ENCODE measurements at places on chromosomes 4 and X.

DNA sequence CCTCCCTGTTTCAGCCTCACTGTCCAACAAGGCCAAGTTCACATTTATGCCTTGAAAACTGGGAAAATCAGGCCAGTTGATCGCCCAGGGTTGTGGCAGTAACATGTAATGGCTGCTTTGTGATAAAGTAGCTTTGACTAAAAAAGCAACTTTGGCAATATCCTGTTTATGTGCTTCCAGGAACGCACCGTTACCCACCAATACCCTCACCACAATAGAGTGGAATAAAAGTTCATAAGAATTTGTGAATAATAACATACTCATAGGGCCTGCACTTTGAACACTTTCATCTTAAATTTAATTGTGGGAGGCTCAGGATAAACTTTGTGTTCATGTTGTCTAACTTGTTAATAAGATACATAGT lies 80.7 kb upstream of the MAML3 start:
- DNase-seq, result no peak

DNA sequence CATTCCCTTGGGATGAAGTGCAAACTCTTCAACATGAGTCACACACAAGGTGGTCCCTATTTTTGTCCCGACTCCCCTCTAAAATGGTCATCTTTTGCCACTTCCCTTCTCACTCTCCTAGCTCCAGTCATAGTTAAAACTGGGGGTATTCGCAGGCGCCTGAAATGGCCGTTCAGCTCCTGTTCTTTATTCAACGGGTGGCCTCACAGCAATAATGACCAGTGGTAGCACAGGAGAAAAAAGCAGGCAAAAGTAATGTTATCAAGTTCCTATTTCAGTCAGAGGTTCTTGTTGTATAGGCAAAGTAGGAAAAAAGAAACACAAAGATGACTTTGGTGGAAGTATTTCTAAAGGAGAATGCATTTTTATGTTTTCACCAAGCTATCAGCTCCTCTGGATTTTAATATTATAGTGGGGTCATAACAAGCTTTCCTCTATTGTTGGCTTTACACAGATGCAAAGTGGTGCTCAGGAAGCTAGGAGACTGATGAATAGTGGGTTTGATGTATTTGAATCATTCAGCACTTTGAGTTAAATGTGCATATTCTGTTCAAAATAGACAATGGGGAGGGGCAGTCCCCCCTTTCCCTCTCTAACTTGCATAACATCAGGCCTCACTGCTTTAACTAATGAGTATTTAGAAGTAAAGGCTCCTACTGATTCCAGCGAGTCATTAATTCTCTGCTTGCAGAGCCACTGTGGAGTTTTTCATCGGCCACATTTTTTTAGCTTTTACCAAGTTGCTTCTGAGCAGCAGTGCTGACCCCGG lies 171.2 kb upstream of the NDP start:
- DNase-seq, result no peak

DNA sequence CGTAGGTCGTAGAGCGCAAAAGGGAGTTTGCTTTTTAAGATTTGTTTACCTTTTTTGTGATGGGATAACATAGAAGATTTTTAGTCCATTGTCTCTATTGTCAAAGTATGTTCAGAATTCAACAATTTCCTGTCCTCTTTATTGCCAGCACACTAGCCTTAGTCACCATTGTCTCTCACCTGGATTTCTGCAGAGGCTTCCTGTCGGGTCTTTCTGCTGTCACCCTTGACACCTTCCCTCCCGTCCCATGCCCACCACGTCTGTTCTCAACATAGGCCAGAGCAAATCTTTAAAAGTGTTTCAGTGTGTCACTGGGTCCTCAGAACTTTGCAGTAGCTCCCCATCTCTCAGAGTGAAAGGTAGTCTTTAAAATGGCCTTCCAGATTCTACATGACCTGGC lies 323.9 kb downstream of the TENM3 start:
- no peak for DNase-seq

DNA sequence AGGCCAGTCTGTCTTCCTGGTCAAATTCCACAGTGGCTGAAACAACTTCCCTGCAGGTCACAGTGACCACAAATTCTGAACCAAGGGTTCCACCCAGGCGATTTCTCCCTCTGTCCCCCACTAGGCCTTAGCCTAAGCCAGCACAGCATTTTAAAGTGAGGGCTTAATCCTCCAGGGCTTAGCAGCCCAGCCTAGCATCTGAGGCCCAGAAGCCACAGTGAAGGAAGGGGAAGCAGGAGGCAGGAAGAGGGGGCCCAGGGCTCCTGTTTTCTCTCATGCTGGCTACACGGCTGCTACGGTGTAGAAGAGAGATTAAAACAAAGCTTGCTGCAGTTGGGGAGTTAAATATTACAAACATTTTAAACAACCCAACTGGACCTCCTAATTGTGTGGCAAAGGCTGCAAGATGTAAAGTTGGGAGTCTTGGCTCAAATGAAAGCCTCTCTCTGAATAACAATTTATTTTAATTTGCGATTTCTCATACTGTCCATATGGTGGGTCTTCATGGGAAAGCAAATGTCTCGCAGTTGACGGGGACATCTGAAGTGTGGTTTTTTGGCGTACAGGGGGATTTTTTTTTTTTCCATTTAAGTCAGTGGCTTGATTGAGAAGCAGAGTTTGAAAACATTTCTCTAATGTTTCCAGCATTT lies 170.8 kb upstream of the RAI2 start:
- no peak for DNase-seq

- DNase-seq, result no peak
Observed at GRCh38 chrX:154374313-154375155, at the start of gene FLNA. Gene FLNA (minus strand): TSS chrX:154374634. CDS start chrX:154371245, 3,389 bp downstream.

DNA sequence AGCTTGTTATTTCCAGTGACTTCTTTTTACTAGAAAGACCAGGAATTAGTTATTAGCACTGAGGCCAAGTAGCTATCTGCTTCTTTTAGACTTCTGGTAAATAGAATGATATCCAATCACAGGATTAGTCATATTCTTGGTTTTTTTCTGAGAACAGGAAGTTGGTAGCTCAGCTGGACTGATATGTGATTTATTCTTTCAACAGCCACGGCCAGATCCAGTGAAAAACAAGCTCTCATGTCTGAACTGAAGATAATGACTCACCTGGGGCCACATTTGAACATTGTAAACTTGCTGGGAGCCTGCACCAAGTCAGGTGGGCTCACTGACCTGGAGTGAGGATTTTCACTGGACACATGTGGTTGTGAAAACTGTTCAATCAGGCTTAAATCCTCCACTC lies 48.6 kb downstream of the PDGFRA start:
- no peak for DNase-seq

- DNase-seq, result no peak
Observed at GRCh38 chrX:50978920-50979682, 68.6 kb downstream of the BMP15 start.

GRCh38 chrX:49958727-49959485 lies 36.5 kb downstream of the CLCN5 start:
- no peak for DNase-seq

- no peak for DNase-seq
Observed at GRCh38 chr4:171583790-171584189, 229.4 kb upstream of the GALNTL6 start.

GRCh38 chr4:72430050-72430449 lies 139.0 kb downstream of the ADAMTS3 start:
- no peak for DNase-seq

DNA sequence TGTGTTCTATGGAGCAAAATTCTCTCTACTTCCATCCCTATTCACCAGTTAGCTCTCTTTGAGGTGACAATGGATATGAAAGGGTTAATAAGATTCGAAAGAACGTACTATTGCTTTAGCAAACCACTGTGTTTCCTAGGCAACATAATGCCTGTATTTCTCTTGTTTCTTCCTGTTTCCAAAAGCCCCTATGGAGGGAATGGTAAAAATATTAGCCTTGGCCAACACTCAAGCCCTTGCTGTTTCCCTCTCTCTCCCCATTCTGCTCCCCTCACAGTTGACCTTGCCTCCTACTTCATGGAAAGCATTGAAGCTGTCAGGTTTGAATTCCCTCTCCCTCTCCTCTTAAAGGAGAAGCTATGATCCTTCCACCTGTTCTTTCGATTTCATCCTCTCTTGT lies 9.6 kb upstream of the PGRMC1 start:
- DNase-seq, result no peak

DNA sequence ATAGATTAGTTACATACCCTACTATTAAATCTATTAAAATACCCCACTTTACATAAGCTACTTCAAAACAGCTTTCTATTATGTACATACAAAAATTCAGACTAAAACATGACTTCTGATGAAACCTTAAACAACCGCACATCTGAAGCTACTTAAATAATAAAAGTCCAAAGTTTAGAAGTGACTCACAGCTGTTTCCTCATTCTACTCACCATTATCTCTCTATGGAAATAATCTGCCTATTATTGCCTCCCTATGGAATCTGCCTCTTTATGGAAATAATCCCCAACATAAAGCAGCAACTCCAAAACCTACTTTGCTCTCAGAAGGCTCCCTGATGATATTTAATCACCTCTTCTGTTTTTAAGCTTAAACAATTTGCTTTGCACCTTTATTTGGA lies 15.7 kb upstream of the BANK1 start:
- no peak for DNase-seq

GRCh38 chr4:156169011-156169410 lies 215.3 kb upstream of the CTSO start:
- DNase-seq, result no peak

DNA sequence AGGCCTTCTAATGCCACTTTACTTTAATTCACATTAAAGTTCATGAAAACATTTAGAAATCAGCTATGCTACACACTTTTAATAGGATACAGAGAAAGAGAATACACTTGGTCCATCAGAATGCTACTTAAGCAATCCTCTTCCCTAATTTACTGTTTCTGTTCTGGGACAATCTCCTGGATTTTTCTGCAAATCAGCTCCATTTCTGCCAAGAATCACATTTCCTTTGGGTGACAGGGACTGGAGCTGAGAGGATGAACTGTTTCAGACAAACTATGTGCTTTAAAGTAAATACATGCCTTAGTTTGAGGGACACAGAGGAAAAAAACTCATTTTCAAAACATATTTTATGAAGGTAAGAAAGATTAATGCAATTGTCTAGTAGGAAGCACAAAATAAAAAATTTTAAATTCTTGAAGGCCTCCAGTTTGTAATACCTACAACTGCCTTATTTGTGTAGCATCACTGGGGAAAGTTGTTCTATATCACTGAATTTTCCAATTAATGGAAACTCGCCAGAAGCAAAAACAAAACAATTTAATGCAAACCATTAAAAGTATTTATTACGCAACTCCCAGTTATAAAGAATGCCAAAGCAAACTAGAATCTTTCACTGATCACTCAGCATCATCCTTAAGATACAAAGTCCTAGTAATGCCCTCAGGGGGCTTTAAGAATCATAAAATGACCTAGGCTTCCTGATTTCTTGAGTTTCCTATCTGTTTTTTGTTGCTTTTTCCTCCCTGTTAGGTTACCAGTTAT lies 36.3 kb downstream of the BCLAF3 start:
- DNase-seq, result no peak

DNA sequence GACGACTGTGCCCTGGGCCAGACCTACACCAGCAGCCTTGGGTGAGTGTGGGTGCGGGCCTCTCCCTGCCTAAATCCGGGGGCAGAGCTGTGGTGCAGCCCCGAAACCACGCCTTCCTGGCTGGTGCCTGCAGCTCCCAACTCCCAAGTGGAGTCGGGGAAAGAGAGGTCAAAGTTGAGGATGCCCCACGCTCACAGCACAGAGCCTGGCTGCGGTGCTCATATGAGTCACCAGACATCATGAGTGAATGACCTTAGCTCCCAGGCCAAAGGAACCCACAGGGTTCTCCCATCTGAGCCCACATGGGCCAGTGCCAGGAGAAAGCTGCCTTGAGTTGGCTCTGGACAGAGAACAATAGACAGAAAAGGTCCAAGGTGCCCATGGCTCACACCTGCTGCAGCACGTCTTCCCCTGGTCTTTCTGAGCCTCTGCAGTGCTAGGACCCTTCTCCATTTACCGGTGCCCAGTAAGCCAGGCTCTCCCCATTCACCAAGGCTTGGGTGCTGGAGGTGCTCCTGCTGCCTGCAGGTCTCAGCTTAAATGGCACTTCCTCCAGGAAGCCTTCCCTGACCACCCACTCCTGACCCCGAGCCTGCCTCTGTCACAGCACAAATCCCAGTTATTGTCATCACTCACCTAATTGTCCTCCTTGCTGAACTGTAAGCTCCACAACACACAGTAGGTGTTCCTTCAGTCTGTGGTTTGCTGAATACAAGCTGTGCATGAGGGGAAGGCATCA lies 224.2 kb downstream of the AFAP1 start:
- DNase-seq, result no peak

DNA sequence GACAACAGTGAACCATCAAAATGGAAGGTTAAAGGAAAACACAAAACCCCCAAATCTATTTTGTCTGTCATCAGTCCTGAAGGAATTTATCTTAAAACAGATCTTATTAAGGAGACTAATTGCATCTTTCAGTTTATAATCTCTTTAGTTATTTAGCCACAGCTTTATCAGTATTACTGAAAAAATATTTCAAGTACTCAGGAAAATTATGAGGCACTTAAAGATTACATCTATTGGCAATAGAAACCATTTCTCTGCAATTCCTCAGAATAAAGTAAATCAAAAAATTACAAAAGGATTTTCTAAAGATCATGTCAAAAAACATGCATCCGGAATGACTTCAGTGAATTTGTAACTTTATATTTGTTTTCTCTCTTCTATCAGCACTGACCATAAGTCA lies 35.2 kb downstream of the ANTXR2 start:
- DNase-seq, result no peak

- peak; percentile 73 for DNase-seq
Observed at GRCh38 chr4:54842656-54843055, 184.9 kb downstream of the KIT start.

GRCh38 chr4:126735294-126736132 lies 897.2 kb upstream of the INTU start:
- no peak for DNase-seq

- no peak for DNase-seq
Observed at GRCh38 chr4:16496501-16496900, 270.2 kb upstream of the TAPT1 start.

- DNase-seq, result no peak
Observed at GRCh38 chr4:133637161-133637560, 488.1 kb downstream of the PCDH10 start.

DNA sequence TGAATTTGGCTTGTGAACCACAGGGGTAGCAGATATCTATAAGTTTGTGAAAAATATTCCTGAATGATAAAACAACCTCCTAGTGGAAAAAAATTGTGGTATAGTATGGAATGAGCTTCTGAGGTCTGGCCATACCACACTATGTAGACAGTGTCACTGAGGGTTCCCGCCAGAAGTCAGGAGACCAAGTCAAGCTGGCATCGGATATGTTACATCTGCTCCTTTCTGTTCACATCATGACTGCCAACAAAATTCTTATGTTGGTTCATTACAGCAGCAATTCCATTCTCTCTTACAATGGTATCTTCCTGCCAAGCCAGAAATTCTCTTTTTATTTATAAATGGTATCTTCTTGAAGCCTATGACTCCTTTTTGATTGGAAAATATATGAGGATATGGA lies 273.0 kb downstream of the PPP3CA start:
- DNase-seq, result no peak

GRCh38 chr4:104942990-104943743 lies 203.5 kb upstream of the TET2 start:
- no peak for DNase-seq

Data from LNCaP clone FGC (cell line).